Trophoblast cell (in vitro differentiated cells and primary cell): ENCODE measurements at places on chromosomes 2 and 18.

DNA sequence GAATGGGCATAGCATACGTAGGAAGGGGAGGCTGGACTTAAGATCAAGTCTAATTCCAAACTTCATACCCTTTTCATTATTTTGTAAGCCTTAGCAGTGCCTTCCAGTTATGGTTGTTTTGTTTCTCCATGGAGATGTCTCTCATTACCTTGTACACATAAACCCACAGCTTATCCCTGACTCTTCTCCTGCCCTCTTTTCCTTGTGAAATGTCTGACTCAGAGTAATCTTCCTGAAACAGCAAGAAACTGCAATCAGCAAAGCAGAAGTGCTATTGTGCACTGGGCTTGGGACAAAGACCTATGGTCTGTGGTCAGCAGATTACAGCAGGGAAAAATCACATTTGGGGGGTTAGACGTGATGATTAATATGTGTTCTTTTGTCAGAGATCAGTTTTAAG lies 176.7 kb downstream of the IKZF2 start:
- no peak for DNase-seq

- no peak for DNase-seq
Observed at GRCh38 chr18:24395049-24395795, 2.4 kb downstream of the OSBPL1A start.

DNA sequence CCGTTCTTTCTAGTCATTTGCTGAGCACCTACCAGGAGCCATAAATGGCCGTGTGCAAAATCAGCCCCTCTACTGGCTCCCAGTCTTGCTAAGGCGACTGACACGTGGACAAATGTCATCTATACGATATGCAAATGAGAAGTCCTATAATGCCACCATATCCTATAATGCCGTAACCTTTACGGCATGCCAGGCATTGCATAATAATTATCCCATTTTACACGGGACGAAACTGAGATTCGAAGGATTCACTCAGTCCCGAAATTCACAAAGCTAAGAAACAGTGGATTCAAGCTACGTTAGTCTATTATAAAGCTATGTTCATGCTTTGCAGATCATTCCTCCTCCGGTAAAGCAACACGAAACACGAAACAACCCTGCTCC lies 34.1 kb upstream of the RNF149 start:
- DNase-seq, result no peak

- DNase-seq, result peak; percentile 78
Observed at GRCh38 chr18:58321986-58322385, 278.0 kb downstream of the NEDD4L start.

DNA sequence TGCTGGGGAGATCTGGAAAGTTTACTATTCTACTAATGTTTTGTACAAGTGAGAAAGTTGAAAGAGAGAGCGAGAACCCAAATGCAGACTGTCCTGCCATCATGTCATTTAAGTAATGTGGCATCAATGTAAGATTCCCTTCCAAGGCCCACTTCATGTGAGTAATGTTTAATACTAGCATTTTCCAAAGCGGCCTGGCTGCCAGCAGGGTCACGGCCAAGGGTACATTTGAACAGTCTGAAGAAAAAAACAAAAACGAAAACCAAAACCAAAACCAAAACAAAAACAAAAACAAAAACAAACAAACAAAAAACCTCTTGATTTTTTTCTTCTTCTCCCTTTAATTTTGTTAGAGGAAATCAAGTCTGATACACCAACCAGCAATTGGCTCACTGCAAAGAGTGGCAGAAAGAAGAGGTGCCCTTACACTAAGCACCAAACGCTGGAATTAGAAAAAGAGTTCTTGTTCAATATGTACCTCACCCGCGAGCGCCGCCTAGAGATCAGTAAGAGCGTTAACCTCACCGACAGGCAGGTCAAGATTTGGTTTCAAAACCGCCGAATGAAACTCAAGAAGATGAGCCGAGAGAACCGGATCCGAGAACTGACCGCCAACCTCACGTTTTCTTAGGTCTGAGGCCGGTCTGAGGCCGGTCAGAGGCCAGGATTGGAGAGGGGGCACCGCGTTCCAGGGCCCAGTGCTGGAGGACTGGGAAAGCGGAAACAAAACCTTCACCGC lies 2.2 kb downstream of the HOXD10 start:
- peak; percentile 43 for DNase-seq

DNA sequence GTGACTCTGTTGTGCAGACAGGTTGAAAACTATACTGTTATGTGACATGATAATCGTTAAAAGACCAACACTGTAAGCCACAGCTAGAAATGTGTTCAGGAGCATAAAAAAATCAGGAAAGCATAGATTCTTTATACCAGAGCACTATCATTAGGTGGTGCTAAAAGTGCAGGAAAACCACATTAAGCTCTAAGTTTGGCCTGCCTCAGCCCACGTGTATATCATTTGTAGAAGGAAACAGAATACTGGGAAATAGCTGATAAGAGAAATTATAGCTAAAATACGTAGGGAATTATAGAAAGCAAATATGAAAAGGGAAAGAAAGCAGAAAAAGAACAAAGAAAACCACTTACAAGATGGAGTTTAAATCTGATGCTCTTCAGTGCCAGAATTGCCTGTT lies 26.5 kb upstream of the C2orf74 start:
- peak; percentile 9 for DNase-seq

GRCh38 chr18:25701821-25702220 lies 349.9 kb upstream of the ZNF521 start:
- no peak for DNase-seq

DNA sequence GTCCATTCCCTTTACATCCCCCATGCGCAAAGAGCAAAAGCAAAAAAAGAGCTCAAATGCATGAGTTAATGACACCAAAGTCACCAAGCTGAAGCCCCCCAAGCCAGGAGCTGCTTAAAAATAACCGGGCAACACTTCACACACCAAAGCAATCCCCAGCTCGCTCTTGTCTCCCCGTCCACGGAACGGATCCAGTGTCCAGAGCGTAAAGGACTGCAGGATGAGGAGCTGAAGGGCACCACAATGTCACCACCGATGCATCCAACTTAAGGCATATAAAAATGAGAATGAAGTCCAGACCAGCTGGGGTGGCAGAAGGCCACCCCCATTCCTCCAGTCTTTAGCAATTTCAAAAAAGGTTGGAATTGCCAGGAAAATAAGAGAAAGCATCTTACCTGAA lies 8.7 kb downstream of the SMAD7 start:
- no peak for DNase-seq

DNA sequence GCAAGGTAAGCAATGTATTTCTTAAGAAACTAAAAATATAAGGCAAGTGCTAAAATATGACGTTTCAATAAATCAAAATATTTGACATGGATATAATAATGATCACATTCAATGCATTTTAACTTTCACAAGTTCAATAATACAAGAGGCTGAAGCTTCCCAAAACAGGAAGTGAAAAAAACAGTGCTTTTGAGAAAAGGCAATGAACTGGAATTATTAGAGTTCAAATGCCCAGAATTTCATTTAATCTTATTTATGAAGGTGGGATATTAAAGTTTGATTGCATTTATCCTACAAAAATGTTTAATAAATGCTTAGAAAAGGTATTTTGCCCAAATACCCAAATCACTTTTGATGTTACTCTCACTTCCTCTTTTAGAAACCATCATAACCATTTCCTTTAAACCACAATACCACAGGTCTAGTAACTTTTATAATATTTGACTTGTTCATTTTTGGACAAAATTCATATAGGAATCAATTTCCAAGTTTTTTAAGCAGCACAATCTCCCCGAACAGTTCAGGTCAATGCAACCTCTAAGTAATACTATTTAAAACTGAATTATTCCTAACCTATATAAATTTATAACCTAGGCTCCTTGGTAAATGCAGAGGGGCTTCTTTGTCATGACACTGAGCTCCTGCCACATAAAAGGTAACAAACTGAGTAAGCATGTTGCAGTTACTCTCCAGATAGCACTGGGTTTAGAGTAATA lies 2.1 kb downstream of the NCKAP1 start:
- no peak for DNase-seq

DNA sequence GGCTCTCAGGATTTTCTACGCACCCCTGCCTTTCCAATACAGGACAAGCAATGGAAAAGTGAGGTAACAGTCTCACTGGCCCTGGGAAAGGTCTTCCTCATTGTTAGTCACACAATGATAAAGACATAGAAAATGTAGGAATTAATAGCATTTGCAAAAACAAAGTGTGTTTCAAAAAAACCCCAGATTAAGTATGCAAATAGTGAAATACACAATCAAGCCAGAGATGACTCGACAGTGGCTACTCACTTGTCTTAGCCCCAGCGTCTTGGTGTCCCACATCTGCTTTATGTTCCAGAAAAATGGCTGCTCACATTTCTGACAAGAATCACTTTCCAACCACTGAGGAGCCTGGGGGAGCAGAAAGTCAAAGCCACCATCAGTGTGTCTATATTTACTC lies 47.0 kb upstream of the AP1S3 start:
- no peak for DNase-seq
